ENCODE measurements at places on chromosomes 1 and 21.
A peak's percentile ranks its signal among the peaks of the same experiment; 100 is the strongest.

GRCh38 chr1:65458730-65459396 is 38.4 kb downstream of the LEPR start:
- no peak for DNase-seq

DNA sequence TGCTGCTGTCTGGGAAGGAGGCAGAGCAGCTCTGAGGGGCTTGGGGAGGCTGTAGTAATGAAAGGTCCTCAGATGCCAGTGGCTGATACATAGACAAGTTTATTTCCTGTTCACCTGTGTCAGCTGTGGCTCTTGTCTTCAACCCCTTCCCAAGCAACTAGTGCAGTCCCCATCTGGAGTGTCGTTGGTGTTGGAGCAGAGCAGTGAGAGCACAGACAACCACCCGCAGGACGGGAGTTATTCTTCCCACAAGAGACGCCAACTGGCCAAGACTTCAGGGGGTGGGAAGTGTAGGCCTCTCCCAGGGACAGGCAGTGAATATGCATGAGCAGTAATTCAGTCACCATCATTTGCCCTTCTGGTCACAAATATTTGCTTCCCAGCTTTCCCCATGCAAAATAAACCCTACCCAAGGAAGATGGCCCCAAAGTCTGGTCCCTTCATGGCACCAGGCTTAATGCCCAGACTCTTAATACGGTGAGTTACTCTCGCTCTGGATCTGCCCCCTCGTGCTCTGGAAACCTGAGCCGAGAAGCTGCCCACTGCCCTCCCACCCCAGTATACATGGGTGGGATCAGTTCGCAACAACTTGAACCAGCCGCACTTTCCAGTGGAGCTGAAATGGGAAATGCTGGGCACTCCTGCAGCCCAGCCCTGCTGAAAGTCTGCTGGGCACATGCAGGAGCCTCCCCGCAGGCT is 153.5 kb upstream of the COL6A1 start:
- no peak for DNase-seq

- no peak for DNase-seq
Observed at GRCh38 chr1:108511764-108512163, 48.1 kb upstream of the EEIG2 start.

DNA sequence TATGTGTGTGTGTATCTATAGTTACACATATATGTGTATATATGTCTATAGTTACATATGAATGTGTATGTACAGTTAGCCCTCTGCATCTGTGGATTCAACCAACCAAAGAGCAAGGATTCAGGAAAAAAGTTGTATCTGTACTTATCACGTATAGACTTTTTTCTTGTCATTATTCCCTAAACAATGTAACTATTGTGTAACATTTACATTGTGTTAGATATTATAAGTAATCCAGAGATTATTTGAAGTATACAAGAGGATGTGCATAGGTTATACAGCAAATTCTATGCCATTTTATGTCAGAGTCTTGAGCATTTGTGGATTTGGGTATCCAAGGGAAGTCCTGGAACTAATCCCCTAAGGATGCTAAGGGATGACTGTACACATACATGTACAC is 71.3 kb downstream of the RASAL2 start:
- DNase-seq = no peak

DNA sequence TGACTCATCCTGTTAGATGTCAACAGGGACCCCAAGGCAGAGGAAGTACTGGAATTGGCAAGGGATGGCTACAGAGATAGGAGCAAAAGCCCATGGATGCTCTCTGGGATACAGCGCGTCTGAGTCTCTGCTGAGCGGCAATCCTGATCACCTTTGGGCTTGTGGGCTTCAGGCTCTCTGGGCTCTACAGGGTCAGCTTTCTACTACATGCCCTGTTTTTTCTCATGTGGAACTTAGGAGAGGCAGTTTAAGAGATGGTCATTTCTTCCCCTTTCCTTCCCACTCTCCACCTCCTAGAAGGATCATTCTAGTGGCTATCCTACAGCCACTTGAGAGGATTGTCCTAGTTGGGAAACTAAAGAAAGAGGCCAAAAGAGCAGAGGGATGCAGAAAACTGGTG is 1.3 kb downstream of the LINGO4 start:
- DNase-seq = no peak

- DNase-seq = peak; percentile 23
Observed at GRCh38 chr1:43058545-43059360, 100.1 kb upstream of the SLC2A1 start.

- no peak for DNase-seq
Observed at GRCh38 chr1:84675631-84676030, 14.6 kb downstream of the SSX2IP start.

DNA sequence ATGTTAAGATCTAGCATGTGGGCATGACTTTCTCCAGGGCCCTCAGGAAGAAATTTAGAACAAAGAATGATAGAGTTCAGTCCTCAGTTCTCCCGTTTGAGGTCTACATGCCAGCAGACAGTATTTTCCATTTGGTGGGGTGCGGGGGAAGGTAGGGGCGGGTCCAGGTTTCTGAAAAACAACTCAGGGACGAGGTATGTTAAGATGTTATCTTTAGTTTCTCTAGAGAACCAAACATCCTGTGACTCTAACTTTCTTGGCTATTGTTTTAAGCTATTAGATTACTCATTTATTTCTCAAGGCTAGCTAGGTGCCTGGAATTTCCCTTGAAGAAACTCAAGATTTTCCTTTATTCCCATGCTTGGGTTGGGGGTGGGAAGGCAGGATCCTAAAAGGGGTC is 42.3 kb upstream of the SYT14 start:
- DNase-seq = no peak

- DNase-seq = peak; percentile 65
Observed at GRCh38 chr1:26787381-26787705, 407 bp upstream of the PIGV start.

GRCh38 chr1:14508613-14509012 is 89.9 kb upstream of the KAZN start:
- DNase-seq = no peak

DNA sequence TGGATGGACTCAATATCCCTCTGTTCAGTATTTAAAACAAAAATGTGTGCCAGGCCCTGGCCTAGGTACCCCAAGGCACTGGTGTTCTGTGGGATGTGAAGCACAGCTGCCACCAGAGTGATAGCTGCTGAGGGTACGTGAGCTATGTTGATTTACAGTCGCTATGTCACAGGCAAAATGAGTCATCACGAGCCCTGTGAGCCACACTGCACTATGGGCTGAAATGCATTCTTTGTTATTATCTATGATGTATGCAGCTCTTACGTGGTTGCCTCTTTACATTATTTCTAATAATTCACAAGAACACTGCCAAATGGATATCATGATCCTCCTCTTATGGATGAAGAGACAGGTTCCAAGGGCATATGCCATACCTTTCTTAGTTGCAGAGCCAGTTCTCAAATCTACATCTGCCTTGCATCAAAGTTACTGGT is 2.1 kb downstream of the TEX38 start:
- peak; percentile 66 for DNase-seq

GRCh38 chr1:33250217-33250616 is 6.1 kb upstream of the ZNF362 start:
- no peak for DNase-seq

GRCh38 chr1:232393010-232393409 is 236.9 kb downstream of the SIPA1L2 start:
- DNase-seq = no peak

- DNase-seq = no peak
Observed at GRCh38 chr1:93347334-93347899, 1.7 kb downstream of the DR1 start.

GRCh38 chr1:3618881-3619671 is 5.7 kb upstream of the TPRG1L start:
- peak; percentile 78 for DNase-seq

Data from myocyte (in vitro differentiated cells).